ENCODE measurements at places on chromosomes 12 and 14. TPM values are rescaled to one million over a fixed set of nuclear protein-coding genes. Genes with fewer than 3 reads are reported as not detected.

MSI1 gene
- 0.90 TPM for total RNA-seq

GPRC5D gene
- total RNA-seq = not detected

SCNN1A gene
- total RNA-seq = 2.3 TPM

GRCh38 chr14:100285021-100285912, 21.0 kb downstream of the SLC25A29 start:
- DNase-seq = peak; percentile 77

DNA sequence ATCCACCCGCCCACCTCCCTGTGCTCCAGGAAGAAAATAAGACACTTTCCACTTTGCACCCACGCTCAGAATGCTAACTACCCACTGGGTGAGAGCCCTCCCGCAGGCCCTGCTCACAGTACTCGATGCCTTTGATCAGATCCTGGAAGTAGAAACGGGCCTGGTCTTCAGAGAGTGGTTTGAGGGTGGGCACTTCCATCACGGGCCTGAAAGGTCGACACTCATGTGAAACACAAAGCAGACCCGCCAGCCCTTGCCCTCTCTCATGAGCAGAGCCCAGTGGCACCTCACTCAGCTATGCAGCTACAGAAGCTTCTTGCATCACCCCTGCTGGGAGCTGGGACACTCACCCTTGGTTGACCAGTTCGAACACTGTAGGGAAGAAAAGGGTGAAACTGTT, 41.1 kb downstream of the CAMKK2 start:
- peak; percentile 23 for DNase-seq

RNU4-1 gene
- total RNA-seq = 692 TPM

GRCh38 chr12:97805146-97805545, 342.5 kb downstream of the RMST start:
- DNase-seq = no peak

DNA sequence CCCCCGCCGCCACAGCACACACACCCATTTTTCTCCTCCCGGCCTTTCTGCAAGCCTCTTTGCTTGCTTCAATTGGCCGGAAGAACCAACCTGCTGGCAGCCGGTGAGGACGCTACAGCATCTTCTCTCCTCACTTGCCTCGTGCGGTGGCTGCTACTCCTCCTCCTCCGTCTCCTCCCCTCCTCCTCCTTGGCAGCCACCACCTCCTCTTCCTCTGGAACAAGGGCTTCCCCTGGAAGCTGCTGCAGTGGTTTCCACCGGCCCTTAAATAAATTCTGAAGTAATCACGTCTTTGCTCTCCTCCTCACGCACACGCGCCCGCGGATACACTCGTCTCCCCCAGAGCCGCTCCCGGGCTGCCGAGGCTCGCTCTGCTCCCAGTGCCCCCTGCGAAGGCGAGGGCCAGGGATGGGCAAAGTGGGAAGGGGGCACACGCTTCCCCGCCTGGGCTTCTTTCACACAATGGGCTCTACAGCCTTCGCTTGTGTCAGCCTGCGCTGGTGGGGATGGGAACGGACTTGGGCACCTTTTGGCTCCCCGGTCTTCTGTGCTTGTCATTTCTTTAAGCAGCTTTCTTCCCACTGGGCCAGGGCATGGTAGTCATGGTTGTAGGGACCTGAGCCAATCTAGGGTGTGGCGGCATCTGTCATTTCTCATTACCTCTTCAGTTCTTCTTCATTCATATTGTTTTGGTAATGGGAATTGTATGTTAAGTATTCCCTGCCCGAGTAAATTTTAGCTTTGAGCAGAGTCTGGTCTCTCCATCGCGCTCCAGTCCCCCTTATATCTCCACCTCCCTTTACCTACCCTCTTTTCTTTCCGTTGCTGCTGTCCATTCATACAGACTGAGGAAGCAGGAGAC, at the start of gene PPFIA2:
Gene PPFIA2 (minus strand): TSS at position 161 of the 862 bp plus-strand sequence.
- peak; percentile 41 for DNase-seq

GLI1 gene
- 0.83 TPM for total RNA-seq

- no peak for DNase-seq
Observed at GRCh38 chr12:91502208-91502607, 319.6 kb upstream of the DCN start.

PPP1R36 gene
- total RNA-seq = 0.29 TPM

FGF6 gene
- not detected for total RNA-seq

GRCh38 chr14:90559811-90560492, 163.1 kb downstream of the CALM1 start:
- DNase-seq = no peak

GRCh38 chr14:22448035-22448904, 140.8 kb downstream of the DAD1 start:
- DNase-seq = no peak

GPRC5A gene
- total RNA-seq = not detected

TAS2R30 gene
- total RNA-seq = 1.4 TPM

GRCh38 chr12:47949441-47950341, 13.7 kb upstream of the TMEM106C start:
- DNase-seq = peak; percentile 65

DNA sequence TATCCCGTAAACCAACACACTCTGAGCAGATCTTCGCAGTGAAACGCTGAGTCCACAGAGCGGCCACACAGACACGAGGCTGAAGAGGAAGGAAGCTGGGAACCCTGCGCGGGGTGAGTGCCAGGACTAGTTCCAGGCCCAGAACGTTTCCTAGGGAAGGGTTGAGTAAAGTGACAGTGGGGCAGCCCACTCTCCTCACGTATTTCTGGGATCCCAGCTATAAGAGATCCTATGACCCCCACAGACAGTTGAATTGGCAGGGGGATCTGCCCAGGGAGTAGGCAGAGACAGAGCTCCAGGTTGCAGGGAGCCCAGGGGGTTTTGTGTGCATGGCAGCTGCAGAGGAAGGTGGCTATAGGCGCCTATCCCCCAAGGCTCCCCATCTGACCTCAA, 51.1 kb downstream of the GTF2A1 start:
- peak; percentile 31 for DNase-seq

- no peak for DNase-seq
Observed at GRCh38 chr12:5503774-5504173, 71.9 kb downstream of the NTF3 start.

- DNase-seq = no peak
Observed at GRCh38 chr12:117261247-117261646, 71.0 kb upstream of the FBXO21 start.

DNA sequence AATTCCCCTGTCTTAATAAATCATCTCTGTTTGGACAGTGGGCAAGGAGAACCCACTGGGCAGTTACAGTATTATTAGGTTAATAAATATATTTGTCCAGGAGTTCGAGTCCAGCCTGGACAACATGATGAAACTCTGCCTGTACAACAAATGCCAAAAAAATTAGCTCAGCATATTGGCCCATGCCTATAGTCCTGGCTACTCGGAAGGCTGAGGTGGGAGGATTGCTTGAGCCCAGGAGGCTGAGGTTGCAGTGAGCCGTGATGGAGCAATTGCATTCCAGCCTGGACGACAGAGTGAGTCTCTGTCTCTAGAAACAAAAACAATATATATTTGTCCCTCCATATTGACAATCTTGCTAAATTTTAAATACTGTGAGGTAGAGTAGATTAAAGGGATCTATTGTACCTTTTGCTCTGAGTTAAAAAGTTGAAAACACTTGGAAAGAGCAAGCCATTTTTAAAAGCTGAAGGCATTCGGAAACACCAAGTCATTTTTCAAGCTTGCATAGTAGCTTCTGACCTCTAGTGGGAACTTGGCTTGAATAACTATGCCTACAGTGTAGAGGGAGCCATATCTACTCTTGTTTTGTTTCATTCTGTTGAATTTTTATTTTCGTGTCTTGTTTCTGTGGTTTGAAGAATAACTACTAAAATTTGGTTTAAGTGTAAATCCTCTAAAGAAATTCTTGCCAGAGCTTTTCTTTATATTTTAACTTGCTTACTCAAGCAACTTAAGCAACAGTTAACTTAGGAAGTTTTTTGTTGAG, 14.6 kb upstream of the EEA1 start:
- no peak for DNase-seq

DNA sequence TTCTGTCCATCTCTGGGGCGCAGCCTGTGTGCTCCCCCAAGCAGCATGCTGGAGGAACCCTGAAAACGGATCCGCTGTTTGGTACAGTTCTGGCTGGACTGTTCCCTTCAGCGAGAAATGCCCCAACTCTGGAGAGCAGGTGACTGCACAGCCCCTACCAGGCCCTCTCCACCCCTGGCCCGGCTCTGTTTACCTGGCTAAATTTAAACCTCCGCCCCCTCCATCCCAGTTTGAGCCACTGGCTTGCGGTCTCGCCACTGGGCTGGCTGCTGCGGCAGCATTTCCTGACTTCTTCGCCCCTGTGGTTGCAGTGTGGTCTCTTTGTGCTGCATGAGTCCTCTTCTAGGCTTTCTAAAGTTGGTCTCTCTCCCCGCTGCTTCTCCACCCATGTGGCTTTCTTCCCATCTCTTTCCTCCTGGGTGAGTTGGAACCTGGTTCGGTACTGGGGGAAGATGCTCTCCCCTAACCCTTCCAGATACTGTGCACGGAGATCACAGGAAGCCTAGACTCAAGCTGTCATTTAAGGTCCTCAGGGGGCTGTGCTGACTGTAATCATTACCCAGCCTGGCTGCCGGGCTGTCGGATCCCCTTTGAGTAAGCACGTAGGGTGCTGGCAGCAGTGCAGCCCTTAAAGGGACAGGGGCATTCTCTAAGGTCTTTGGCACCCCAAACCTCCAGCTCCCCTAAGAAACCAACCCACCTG, 60.6 kb downstream of the FBXL14 start:
- DNase-seq = peak; percentile 80

DNA sequence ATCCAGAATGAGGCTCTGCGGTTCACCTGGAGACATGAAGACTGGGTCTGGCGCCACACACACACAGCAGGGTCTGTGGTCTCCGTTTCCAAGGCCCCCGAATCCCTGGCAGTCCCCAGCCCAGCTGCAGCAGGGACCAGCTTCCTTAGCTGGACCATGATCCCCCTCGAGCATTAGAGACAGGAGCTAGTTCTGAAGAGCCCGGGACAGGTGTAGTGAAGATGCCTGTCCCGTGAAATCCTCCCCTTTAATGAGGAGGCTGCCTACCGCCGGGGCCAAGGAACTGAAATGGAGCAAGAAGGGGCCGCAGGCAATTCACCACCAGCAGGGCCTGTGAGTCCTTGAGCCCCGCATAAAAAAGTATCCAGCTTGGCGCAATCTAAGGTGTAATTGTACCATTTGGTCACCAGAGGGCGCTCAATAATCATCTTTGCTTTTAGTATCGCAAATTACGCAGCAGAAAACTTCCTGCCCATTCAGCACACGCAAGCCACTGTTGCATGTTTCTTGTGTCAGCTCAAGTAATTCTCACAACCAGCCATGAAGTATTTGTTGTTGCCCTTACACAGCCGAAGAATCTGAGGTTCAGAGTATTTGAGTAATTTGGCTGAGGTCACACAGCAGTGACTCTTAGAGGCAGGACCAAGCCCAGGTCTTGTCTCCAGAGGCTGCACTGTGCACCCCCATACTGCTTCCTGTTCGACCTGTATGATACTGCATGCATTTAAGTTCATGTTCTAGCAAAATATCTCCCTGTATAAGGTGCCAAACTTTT, 54.3 kb upstream of the PPP2R5C start:
- DNase-seq = peak; percentile 73

TMCC3 gene
- 0.11 TPM for total RNA-seq

GRCh38 chr12:73514672-73515071, 1023.0 kb upstream of the ATXN7L3B start:
- DNase-seq = no peak

NCOR2 gene
- total RNA-seq = 105 TPM

GRCh38 chr12:66960006-66960405, 281.1 kb upstream of the GRIP1 start:
- no peak for DNase-seq

GDF3 gene
- total RNA-seq = not detected

TM9SF1 gene
- 16.3 TPM for total RNA-seq

- DNase-seq = no peak
Observed at GRCh38 chr14:99155173-99156089, 116.6 kb downstream of the BCL11B start.
